ENCODE measurements at places on chromosomes 2 and 18.
A peak's percentile ranks its signal among the peaks of the same experiment; 100 is the strongest.

DNA sequence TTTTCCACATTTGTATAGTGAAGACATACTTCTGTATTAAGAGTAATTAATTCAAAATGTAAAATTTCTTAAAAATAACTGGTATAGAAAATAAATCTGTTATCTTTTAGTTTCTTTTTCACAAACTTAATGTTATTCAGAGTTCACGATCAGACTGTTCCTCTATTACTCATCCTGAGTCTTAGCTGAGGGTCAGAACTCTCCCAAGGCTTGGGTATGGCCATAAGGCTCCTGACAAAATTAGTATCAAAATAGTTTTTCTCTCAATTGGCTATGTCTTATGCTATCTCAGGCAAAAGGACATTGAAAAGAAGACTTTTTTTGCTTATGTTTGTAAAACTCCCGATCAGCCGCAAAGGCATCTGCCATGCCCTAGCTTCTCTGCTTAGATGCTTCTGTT, 56.1 kb upstream of the NAB1 start:
- no peak for DNase-seq

DNA sequence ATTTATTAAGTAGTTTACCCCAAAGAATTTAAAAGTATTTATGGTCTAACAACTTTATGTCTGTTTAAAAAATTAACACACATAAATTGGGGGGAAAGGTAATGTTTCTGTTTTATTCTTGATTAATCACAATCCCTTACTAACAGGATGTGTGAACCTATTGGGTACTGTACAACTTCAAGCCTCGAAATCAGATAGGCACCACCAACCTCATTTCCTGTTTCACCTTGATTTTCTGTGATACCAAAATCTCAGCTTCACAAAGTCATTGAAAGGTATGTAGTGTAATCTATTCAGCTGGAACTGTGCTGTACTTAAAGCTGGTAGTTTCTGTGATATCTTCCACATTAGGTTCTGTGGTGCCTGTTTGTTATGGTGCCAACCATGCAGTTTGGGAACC, 4.0 kb downstream of the RNMT start:
- DNase-seq, result no peak

DNA sequence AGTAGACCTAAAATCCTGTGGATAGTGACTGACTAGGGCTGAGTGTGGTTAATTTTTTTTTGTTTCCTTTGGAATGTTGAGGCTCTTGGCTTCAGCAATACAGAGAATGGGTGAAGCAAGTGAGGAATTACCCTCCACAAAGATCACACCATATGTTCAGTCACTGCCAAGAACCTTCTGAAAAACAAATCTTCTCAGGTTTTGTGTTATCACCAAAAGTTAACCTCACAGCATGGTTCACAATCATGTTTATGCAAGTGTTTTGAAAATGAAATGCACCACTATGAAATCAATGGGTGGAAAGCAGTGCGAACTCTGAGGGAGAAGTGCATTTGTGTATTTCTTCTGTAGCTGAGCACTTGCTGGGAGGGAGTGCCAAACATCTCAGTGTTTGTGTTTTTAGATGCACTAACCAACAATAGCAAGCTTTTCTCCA, 44.4 kb downstream of the SPATS2L start:
- no peak for DNase-seq

DNA sequence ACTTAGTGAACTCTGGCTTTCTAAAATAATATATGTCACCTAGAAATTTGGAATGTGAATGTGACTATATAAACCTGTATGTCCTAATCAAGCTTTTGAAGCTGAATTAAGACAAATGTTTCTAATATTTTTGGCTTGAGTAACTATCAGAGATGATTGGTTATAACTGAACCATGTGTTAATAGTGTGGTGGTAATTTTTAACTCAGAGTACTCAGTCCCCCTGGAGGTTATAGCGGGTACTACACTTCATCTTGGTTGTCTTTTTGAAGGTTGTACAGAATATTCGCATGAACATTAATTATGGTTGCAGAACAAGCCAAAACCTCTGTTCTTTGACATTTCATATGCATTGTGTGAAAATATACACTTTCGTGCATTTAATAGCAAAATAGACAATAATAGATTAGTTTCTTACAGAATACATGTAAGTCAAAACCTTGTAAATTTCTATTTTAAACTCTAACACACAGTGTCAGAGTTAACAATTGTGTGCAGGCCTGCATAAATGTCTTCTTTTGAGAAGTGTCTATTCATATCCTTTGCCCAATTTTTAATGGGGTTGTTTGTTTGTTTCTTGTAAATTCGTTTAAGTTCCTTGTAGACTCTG, 86.0 kb downstream of the OSBPL6 start:
- peak; percentile 43 for DNase-seq

DNA sequence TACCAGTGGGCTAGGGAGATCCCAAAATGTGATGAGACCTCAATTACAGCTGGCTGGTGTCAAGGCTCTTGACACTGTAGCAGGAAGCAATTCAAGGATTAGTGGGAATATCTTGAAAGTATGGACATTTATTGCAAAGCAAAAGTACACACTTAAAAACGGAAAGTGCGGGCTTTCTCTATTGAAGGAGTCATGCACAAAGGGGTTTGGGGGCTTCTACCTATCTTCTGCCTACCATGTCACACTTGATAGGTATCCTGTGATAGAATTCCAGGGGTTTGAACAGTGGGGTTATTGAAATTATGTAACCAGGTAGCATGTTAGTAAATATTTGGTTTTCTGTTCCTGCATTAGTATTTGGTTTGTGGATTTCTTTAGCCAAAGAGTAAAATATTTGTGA, 1652.1 kb upstream of the DDX18 start:
- DNase-seq, result no peak

DNA sequence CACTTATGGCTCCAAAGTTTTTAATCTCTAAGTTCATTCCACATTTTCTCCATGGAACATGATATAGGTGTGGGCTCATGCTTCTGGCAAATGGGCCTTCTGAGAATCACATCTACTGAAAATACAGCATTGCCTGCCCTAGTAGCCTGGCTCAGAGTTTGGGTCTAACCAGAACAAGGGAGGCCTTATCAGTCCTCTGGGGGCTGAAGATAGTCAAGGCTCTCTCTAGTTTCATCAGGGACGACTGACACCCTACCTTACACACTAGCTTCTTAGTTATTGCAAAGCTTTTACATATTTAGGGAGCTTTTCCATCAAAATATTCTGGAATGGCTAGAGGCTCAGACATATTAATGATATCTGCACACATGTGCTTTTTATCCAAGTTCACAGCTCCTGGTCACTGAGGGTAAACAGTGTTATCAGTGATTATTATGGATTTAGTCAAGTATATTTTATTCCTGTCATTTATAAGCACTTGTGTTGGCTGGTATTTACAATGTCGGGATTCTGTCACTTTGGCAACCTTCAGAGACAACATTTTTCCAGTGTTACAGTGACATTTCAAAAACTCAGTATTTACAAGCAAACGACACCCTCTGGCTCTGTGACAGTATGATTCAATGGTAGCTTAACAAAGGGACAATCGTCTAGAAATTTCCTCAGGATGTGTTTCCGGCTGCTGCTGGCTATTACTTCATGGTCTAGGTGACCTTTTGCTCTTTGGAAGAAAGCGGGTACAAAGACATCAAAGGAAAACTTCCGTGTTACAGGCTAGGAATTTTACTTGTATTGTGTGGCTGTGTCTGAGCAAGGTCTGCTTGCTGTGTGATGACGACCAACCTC, 200.6 kb downstream of the TCF4 start:
- DNase-seq, result no peak

DNA sequence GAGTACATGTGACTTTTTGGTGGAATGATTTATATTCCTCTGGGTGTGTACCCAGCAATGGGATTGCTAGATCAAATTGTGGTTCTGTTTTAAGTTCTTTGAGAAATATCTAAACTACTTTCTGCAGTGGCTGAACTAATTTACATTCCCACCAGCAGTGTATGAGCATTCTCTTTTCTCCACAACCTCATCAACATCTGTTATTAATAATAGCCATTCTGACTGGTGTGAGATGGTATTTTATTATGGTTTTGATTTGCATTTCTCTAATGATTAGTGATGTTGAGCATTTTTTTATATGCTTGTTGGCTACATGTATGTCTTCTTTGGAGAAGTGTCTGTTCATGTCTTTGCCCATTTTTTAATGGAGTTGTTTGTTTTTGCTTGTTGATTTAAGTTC, 267.4 kb upstream of the NT5C1B start:
- DNase-seq, result no peak

GRCh38 chr2:233679196-233679595, 2.5 kb upstream of the UGT1A7 start:
- no peak for DNase-seq

DNA sequence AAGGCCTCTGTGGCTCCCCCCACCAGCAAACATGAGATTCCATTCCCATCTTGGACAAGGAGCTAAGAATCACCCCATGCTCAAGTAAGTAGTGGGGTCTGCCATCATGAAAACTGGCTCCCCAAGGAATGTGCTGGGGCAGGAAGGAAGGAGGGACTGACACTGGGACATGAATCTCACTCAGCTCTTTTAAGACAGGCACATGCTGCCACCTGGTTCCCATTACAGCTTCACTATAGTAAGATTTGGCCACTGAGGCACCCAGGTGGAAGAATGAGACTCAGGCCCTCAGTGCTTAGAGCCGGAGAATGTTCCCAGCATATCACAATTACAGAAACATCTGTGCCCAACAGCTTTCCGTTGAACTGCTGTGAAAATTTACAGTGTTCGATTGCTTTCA, 38.7 kb downstream of the OSR1 start:
- DNase-seq, result no peak

- peak; percentile 58 for DNase-seq
These were observed 25.2 kb upstream of the GPR55 start for GRCh38 chr2:230949966-230950873.

DNA sequence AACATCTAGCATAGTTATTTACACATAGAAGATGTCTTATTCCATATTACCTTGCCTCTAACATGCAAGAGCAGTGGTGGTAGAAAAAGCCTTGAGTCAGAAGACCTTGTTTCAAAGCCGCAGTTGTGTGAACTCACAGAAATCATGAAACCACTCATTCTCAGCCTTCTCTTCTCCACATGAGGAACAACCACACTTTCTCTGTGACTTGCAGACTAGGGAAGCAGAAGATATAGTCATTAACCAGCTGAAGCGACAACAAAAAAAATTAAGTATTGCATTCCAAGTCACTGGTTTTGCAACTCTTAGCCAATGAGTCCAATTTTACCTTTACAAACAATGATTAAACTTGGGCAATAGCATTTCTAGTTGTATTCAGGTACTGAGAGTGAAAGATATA, 19.0 kb downstream of the TWSG1 start:
- peak; percentile 52 for DNase-seq

- DNase-seq, result no peak
These were observed 49.4 kb downstream of the CCDC102B start for GRCh38 chr18:68847219-68847837.

- DNase-seq, result no peak
These were observed 35.0 kb upstream of the PTMA start for GRCh38 chr2:231673348-231673770.

DNA sequence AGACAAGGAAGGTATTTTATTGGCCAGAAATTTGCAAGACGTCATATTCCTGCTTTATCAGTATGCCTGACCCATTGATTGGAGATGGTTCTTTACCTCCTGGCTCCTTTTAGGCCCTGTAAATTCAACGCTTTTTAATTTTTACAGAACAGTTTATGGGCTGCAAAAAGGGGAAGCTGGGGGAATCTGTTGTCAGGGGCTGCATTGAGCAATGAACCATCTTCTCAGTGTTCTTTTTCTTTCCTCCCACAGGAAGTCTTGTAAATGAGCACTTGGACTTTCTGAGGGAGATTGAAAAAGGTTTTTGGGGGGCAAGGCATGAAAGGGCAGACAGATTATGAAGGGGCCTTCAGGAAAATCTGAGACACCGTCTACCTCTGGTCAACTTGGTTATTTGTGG, 503.6 kb upstream of the TNP1 start:
- no peak for DNase-seq

GRCh38 chr2:151337643-151338042, 19.7 kb upstream of the TNFAIP6 start:
- no peak for DNase-seq

- peak; percentile 22 for DNase-seq
These were observed 60.5 kb upstream of the ZNG1B start for GRCh38 chr2:113376913-113377445.

- DNase-seq, result no peak
These were observed 107.4 kb downstream of the PDCL3 start for GRCh38 chr2:100670232-100670631.

DNA sequence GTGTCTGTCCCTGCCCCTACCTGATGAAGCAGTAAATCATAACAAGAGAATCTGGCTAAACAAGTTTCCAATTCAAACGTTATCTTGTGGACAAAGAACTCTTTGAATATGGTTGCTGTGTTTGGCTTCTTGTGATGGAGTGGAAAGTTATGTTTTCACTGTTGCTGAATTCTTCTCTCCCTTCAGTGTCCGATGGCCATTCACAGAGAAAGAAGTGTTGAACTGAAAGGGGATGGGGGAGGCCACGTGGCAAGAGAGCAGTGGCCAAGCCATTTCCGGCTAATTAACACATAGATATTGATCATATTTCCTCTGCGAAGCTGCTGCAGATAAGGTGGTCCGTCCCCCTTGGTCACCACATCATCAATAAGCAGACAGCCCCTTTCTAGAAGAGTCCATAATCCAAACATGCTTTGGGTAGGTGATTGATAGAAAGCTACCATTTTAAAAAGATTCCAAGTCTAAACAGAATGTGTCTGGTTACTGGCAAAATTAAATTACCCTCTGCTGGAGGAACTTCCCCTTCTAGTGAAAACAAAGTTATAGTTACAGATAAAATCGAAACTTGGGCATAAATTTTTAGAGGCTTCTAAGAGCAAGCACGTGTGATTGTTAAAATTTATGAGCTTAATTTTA, 36.9 kb upstream of the FZD7 start:
- DNase-seq, result no peak

DNA sequence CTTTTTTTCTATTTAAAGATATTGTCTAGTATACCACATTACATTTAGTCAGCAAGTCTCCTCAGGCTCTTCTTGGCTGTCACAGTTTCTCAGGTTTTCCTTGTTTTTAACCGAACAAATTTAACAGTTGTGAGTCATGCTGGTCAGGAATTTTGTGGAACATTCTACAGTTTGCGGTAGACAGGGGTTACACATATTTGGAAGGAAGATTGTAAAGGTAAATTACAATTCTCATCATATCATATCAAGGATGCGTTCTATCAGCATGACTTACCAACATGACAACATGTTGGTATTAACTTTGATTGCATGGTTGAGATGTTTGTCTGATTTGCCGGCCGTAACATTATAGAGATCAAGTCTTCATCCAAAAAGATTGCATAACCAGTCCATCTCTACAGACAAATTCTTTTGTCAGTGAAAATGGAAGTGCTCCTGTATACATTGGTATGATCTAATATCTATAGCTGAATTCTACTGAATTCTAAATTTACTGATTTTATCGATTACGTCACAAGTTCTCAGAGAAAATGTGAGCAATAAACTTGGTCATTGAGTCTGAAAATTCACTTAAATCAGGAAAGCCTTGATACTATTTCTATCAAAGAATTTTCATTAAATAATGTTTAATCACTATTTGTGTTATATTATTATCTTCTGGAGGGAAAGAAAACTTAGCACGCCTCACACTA, 664.4 kb upstream of the SLC8A1 start:
- DNase-seq, result no peak

Data from GM10248 (cell line).